ENCODE measurements at places on chromosomes 11 and 22. TPM values are rescaled to one million over a fixed set of nuclear protein-coding genes. Genes with fewer than 3 reads are reported as not detected.
A peak's percentile ranks its signal among the peaks of the same experiment; 100 is the strongest.

DNA sequence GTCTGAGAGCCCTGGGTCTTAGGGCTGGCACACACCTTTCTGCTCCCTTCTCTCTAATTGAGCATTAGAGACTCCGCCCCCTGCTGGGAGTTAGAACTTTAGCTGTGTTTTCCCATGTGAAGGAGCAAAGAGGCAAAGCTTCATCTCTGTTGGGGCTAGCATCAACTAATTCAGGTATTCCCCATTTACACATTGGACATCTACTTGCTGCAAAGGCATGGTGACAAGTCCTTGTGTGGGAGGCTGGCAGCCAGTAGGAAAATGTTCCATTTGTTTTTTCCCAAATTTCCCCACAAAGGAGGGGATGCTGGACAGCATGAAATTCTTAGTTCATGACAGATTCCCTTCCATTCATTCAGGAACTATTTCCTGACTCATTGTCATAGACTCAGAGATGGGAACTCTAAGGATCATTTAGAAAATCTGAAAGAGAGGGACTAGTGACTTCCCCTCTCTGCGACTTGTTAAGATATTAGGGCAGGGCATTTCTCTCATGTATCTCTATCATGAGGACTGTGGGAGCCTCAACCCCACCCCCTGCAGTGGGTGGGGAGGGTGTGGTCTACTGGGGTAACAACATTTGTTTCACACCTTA lies 3.6 kb downstream of the CD44 start:
- H3K27ac ChIP-seq = peak overlapping the region; percentile 86
- H3K4me1 ChIP-seq = peaks cover 38% of the 10 kb centered on the region
- DNase-seq = peak; percentile 82
- no peaks in the 10 kb centered on the region for H3K27me3 ChIP-seq
- peaks cover 41% of the 10 kb centered on the region for H3K36me3 ChIP-seq
- H3K4me3 ChIP-seq = peak overlapping the region; percentile 43

- peaks cover 2% of the 10 kb centered on the region for H3K4me1 ChIP-seq
- no peak overlapping the region for H3K4me3 ChIP-seq
- H3K27ac ChIP-seq = no peak overlapping the region
- H3K36me3 ChIP-seq = no peaks in the 10 kb centered on the region
Measured at GRCh38 chr11:86372586-86372985, 2.1 kb upstream of the CCDC81 start.

GRCh38 chr22:40044870-40045834 lies 50.4 kb downstream of the FAM83F start:
- no peaks in the 10 kb centered on the region for H3K4me1 ChIP-seq
- peak; percentile 15 for DNase-seq
- H3K36me3 ChIP-seq = no peaks in the 10 kb centered on the region
- H3K27me3 ChIP-seq = peaks cover 11% of the 10 kb centered on the region
- peak overlapping the region; percentile 88 for H3K4me3 ChIP-seq

DNA sequence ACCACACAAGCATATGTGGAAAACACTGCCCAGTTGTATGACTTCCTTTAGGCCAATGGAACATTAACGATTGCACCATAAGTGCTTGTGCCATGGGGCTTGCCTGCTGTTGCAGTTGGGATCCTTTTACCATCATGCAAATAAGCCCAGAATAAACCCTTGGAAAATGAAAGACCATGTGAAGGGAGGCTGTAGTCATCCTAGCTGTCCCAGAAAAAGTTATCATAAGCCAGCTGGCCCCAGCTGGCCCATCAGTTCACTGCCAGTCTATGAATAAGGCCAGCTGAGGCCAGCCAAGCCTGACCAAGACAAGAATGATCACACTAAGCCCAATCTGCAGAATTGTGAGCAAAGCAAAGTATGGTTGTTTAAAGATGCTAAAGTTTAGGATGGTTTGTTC lies 253.9 kb upstream of the ARHGAP20 start:
- no peak for DNase-seq
- peaks cover 3% of the 10 kb centered on the region for H3K4me1 ChIP-seq
- no peaks in the 10 kb centered on the region for H3K36me3 ChIP-seq
- H3K4me3 ChIP-seq = no peak overlapping the region

GRCh38 chr11:109644152-109644551 lies 222.2 kb downstream of the C11orf87 start:
- H3K4me3 ChIP-seq = no peak overlapping the region
- H3K4me1 ChIP-seq = no peaks in the 10 kb centered on the region
- no peaks in the 10 kb centered on the region for H3K36me3 ChIP-seq
- DNase-seq = no peak

- H3K4me3 ChIP-seq = no peak overlapping the region
- no peak overlapping the region for H3K27ac ChIP-seq
- H3K27me3 ChIP-seq = no peaks in the 10 kb centered on the region
- no peaks in the 10 kb centered on the region for H3K4me1 ChIP-seq
- no peaks in the 10 kb centered on the region for H3K36me3 ChIP-seq
Measured at GRCh38 chr11:41382927-41383326, 76.5 kb downstream of the LRRC4C start.

- peak overlapping the region; percentile 61 for H3K4me3 ChIP-seq
- peaks cover 15% of the 10 kb centered on the region for H3K4me1 ChIP-seq
- H3K27me3 ChIP-seq = no peaks in the 10 kb centered on the region
- DNase-seq = peak; percentile 66
- no peaks in the 10 kb centered on the region for H3K36me3 ChIP-seq
Measured at GRCh38 chr11:58576887-58577471, 1.3 kb upstream of the LPXN start.

DNA sequence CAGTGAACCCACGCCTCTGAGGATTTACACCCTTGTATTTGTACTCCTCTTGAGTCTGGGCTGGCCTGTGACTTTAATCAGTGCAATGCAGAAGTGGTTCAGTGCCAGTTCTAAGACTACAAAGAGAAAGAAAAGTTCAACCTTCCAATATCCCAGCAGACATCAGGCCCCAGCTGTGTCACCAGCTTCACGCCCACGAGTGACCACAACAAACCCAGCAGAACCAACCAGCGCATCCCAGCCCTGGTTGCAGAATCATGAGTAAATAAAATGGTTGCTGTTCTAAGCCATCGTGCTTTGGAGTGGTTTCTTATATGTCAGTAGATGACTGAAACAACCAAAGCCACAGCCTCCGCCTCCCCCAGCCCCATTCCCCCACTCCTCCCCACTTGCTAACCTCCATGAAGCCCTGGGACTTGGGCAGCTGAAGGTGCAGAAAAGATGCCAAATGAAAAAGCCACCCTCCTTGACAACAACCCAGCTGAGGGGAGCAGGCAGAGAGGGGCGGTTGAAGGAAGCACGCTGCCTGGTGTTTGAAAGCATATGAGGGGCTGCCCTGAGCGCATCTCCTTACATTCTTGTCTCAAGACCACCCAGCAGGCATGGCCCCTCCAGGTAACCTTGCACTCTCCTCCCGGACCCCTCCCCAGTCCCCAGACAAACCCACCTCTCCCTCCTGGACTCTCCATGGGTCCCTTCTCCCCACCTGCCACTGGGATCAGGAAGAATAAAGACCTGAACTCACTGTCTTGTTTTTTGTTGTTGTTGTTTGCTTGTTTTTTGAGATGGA lies 20.9 kb downstream of the TSKU start:
- peak; percentile 46 for DNase-seq
- no peak overlapping the region for H3K4me3 ChIP-seq
- no peaks in the 10 kb centered on the region for H3K36me3 ChIP-seq

GRCh38 chr22:35203583-35203982 lies 53.7 kb upstream of the HMGXB4 start:
- H3K27me3 ChIP-seq = peaks cover 1% of the 10 kb centered on the region
- H3K27ac ChIP-seq = no peak overlapping the region
- no peak for DNase-seq
- H3K4me1 ChIP-seq = no peaks in the 10 kb centered on the region

GRCh38 chr22:40651563-40652501 lies 15.3 kb upstream of the MRTFA start:
- peak overlapping the region; percentile 59 for H3K4me3 ChIP-seq
- peak; percentile 100 for DNase-seq
- no peaks in the 10 kb centered on the region for H3K27me3 ChIP-seq
- no peaks in the 10 kb centered on the region for H3K36me3 ChIP-seq

GRCh38 chr11:46835897-46836296 lies 10.2 kb downstream of the CKAP5 start:
- H3K27ac ChIP-seq = no peak overlapping the region
- no peak overlapping the region for H3K4me3 ChIP-seq
- H3K27me3 ChIP-seq = no peaks in the 10 kb centered on the region

GRCh38 chr22:48256776-48257684 lies 1494.6 kb downstream of the TBC1D22A start:
- no peaks in the 10 kb centered on the region for H3K27me3 ChIP-seq
- no peak for DNase-seq
- no peaks in the 10 kb centered on the region for H3K36me3 ChIP-seq
- no peaks in the 10 kb centered on the region for H3K4me1 ChIP-seq
- no peak overlapping the region for H3K27ac ChIP-seq

GRCh38 chr11:61587541-61587941 lies 6.7 kb upstream of the SYT7 start:
- peaks cover 73% of the 10 kb centered on the region for H3K27me3 ChIP-seq
- H3K4me3 ChIP-seq = peak overlapping the region; percentile 17
- no peak overlapping the region for H3K27ac ChIP-seq

- no peaks in the 10 kb centered on the region for H3K4me1 ChIP-seq
- H3K4me3 ChIP-seq = no peak overlapping the region
- H3K36me3 ChIP-seq = no peaks in the 10 kb centered on the region
- no peak overlapping the region for H3K27ac ChIP-seq
- H3K27me3 ChIP-seq = no peaks in the 10 kb centered on the region
- no peak for DNase-seq
Measured at GRCh38 chr11:93775289-93775688, 8.8 kb upstream of the MED17 start.

GRCh38 chr11:35593143-35593542 lies 25.1 kb upstream of the FJX1 start:
- peaks cover 15% of the 10 kb centered on the region for H3K4me1 ChIP-seq
- H3K27ac ChIP-seq = no peak overlapping the region
- DNase-seq = peak; percentile 83
- H3K4me3 ChIP-seq = no peak overlapping the region
- H3K36me3 ChIP-seq = no peaks in the 10 kb centered on the region

- peaks cover 8% of the 10 kb centered on the region for H3K36me3 ChIP-seq
- no peak overlapping the region for H3K4me3 ChIP-seq
- DNase-seq = no peak
Measured at GRCh38 chr11:111840143-111840542, 31.2 kb downstream of the ALG9 start.

PAX6 gene
- not detected for total RNA-seq

TBX10 gene
- total RNA-seq = not detected

CPT1A gene
- 18.6 TPM for total RNA-seq

STK33 gene
- 2.3 TPM for total RNA-seq

JAM3 gene
- total RNA-seq = 102 TPM

RAG1 gene
- 0.72 TPM for total RNA-seq

SLC1A2 gene
- 0.56 TPM for total RNA-seq
